ENCODE measurements at places on chromosomes 3 and 15.

DNA sequence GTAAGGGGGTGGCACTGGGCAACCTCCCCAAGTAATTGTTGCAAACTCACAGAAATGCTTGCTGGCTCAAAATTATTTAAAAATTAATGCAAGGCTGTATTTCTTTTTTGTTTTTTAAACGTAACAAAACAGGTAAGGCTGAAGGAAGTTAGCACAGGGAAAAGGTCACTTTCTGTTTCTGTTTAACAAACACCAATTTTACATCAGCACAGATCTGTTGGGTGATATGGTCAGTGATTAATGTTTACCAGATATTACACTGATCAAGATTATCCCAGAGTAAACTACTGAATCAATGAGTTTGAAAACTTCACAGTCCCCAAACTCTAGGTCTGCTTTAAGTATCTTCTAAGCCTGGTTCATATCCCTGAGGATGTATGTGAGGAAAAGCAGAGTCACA is 558.0 kb downstream of the FOXP1 start:
- no peak for DNase-seq

GRCh38 chr15:88061452-88061851 is 195.1 kb downstream of the NTRK3 start:
- no peak for DNase-seq

DNA sequence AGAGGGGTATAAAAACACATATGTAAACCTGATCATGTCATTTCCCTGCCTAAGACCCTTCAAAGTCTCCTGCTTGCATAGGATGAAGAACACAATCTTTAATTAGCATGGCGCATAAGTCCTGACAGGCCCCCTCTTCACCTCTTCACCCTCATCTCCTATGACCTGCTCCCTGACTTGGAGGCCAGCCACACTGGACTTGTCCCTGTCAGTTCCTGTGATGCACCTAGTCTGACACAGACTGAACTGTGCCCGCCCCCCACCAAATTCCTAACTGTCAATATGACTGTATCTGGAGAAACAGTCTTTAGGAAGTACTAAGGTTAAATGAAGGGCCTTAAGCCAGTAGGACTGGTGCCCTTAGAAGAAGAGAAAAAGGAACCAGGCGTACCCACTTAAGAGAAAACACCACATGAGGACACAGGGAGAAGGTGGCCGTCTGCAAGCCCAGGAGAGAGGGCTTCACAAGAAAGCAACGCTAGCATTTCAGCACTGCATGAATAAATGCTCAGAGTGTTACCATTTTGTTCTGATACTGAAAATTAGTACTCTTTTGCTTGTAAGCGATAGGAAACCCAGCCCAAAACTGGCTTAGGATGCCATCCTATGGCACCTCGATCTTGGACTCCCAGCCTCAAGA is 34.0 kb downstream of the MRPL46 start:
- DNase-seq = no peak

- no peak for DNase-seq
These were observed 124.8 kb downstream of the RPLP1 start for GRCh38 chr15:69577397-69577796.

DNA sequence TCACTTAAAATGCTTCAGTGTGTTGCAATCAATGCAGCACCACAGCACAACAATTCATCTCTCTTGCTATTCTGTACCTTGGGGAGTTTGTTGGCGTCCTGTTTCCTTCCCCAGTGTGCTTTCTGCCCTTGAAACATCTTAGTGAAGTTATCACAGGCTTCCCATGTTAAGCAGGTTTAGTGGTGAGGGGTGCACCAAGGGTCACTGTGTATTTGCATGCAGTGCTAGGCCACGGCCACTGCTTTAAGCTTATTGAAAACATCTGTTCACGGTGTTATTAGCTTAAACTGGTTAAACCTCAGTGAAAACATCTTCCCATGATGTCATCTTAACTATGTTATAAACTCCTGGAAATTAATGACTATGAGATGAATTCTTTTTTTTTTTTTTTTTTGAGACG is 217.3 kb upstream of the GOLIM4 start:
- DNase-seq = no peak

GRCh38 chr15:82072926-82073537 is 27.2 kb upstream of the MEX3B start:
- no peak for DNase-seq

DNA sequence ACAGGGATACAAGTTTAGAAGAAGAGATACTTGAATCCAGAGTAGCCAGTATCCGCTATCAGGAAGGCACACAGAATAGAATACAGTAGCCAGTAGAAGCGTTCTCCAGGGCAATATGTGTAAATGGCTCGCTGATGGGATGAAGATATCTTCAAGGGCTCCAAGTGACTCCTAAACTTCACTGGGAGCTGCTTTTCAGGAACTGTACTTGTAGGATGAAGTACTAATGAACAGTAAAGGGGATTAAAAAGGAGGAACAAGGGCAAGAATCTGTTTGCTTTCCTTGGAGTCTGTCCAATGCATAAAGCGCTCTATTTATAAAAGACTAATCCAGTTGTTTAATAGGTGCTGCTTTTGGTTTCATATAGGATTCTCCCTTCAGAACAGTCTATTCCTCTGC is 78.4 kb downstream of the THRB start:
- no peak for DNase-seq

DNA sequence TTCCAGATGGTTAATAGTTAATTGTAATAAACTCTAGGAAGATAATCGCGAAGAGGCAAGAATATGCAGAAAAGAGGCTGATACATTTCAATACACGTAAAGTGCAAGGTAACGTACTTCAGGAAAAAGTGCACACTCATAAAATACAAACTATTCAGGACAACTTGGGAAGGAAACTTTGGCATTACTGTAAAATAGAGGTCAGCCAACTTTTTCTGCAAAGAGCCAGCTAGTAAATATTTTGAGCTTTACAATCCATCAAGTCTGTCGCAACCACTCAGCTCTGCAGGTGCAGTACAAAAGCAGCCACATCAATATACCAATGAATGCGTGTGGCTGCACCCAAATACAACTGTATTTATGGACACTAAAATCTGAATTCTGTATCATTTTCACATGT is 51.6 kb upstream of the THUMPD3 start:
- no peak for DNase-seq

DNA sequence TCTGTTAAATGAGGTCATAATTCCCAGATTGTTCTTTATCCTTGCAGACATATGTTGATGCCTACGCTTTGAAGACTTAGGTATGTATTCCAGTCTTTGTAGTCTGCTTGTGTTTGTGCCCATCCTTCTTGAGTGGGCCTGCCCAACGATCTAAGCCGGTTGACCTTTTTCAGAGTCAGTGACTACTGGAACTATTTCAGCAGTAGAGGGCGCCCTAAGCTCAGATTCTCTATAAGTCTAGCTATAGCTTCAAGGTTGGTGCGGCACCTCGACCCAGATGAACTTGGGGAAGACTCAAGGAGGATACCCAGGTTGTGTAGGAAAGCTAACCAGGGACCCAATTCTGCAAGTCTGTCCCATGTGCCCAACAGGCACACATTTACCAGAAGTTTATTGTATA is 228.8 kb upstream of the PPP2R3A start:
- no peak for DNase-seq

- DNase-seq = peak; percentile 79
These were observed 24.6 kb upstream of the SACM1L start for GRCh38 chr3:45664578-45664977.

DNA sequence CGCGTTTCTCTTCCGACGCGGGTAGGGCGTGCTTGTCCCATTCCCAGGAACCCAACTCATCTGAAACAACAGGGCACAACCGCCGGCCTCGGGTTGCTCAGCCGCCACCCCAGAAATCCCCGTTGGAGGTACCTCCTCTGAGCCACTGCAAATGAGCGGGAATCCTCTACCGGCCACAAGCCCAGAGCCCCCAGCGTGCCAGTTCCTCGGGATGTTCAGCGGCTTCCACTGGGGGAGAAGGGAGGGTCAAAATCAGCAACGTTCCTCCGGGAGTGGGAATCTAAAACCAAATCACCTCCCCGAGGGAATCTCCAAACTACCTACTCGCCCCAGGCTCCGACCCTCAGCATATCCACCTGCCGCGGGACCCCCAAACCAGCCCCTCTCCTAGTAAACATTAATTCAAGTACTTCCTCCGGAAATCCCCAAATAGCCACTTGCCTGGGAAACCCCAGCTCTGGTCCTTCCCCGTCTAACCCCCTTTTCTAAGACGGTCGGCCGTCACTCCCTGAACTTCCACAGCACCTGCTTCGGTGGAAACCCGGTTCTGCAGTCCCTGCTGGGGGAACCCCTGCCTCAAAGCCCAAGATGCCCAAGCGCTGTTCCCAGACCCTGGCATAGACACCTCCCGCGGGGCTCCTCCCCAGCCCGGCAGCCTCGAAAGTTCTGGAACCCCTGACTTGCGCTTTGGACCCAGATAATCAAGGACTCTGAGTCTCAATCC is 887 bp downstream of the OXTR start:
- DNase-seq = no peak

DNA sequence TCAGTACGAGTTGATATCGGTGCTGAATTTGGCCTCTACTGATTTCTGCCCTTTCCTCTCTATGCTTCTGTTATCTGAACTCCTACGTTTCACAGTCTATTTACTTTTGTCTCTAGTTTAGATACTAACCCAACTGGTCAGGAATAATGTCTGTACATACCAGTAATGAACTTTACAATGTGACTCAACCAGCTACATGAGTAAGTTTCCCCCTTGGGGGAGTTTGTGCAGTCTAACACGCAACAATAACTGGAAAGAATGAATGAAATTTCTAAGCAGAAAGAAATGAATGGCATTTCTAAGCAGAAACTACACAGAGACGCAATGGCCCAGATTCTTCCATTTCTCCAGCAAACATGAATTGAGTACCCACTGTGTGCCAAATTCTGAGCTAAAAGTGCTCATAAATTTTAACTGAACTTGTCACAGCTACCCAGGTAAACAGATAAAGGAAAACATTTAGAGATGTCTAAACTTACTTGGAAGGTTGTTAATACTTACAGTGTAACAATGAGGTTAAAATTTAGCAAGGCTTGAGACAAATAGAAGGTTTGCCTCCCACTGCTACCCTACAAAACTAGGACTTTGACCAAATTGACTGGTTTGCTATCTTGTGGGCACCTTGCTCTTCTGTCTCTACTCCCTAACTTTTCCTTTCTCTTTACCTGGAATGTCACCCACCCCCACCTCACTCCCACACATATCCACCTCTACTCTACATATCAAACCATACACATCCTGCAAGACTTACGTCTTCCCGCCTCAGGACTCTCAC is 11.6 kb downstream of the UPK1B start:
- DNase-seq = no peak

GRCh38 chr15:41790169-41790568 is 15.9 kb downstream of the MAPKBP1 start:
- no peak for DNase-seq

GRCh38 chr3:59809016-59809415 is 759.2 kb upstream of the CFAP20DC start:
- no peak for DNase-seq

GRCh38 chr3:32570421-32571191 is at the start of gene DYNC1LI1:
DYNC1LI1 (minus strand) TSS chr3:32570858; CDS start chr3:32570770, 88 bp downstream.
- peak; percentile 94 for DNase-seq

- peak; percentile 55 for DNase-seq
These were observed 37.7 kb upstream of the LCTL start for GRCh38 chr15:66603301-66604179.

- no peak for DNase-seq
These were observed 9.7 kb upstream of the NCKIPSD start for GRCh38 chr3:48695393-48695753.

GRCh38 chr3:196998966-196999760 is 30.5 kb downstream of the MELTF start:
- no peak for DNase-seq

DNA sequence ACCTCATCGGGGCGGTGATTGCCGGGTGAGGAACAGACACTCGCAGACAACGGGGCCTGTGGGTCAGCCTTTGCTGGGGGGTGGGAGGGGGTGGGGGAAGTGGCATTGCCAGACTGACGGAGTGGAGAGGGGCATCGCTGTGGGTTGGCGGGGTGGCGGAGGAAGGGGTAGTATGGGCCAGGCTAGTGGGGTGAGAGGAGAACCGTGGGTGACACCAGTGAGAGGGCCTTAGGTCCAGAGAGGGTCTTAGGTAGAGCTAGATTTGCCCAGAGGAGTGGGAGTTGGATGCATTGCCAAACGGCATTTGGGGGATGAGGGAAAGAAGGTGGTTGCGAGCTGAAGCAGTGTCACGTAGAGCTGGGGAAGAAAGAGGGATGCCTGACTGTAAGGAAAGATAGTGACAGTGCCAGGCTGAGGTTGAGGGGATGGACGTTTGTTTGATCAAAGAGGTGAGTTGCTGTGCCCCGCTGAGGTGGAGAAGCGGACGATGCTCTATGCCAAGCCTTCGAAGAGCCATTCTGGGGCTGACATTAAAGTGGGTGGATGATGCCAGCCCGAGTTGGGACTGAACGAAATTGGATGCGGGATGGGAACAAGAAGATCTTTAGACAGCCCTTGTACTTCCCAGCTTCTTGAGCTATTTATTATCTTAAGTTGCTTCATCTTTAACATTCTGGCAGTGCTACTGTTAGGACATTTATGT is 572 bp downstream of the DNAJB11 start:
- DNase-seq = no peak

GRCh38 chr15:90595763-90596155 is 66.0 kb downstream of the CRTC3 start:
- DNase-seq = no peak

DNA sequence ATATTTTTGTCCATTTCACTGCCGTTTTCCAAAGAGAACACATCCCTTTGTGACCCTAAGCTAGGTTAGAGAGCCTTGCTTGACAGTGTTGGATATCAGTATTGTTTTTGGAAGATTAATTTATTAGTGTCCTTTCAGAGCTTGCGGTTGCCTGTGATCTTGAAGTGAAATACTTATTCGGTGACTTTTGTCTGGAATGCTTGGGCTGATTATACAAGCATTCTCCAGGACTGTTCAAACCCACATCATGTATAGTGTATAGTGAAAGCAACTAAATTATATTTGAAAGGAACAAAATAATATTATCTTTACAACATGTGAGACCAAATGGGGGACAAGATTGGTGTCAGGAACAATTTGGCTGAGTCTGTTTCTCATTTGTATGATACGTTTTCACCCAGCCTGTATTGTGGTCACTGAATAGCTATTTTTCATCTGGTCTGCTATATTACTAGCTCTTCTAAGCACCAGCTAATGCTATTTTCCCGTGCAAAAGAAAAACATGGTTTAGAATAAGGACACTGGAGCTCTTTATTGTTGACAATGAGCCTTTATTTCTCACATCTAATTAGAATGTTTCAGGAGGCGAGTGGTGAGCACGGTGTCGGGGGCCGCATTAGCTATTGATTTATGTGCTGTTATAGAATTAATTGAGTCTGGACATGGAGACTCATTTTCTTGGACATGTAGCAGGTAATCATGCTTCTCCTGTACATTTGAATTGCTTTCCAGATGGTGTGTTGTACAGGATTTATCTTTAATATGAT is 158.1 kb downstream of the APBA2 start:
- no peak for DNase-seq

GRCh38 chr3:115580566-115580965 is 42.7 kb upstream of the GAP43 start:
- DNase-seq = no peak

DNA sequence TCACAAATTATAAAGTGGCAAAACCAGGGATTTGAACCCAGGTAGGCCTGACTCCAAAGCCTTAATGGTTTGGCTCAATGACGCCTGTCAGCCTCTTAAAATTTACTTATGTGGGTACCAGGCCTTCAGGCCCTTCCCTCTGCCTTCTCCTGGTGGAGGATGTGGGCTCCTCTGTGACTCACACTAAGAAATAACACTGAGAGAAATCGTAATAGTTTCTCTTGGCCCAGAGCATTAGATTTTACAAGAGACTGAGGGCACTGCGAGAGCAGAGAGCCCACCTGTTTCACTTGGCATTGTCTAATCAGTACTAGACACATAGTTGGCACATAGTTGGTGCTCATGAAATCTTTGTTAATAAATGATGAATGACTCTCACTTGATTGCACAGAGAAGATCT is 505.2 kb downstream of the SHQ1 start:
- DNase-seq = peak; percentile 30

GRCh38 chr3:71532639-71533395 is 50.7 kb downstream of the FOXP1 start:
- no peak for DNase-seq
